Fibroblast of villous mesenchyme (primary cell): ENCODE measurements at places on chromosomes 12 and 14. TPM values are rescaled to one million over a fixed set of nuclear protein-coding genes. Genes with fewer than 3 reads are reported as not detected.

Gene ARG2
- total RNA-seq: 3.9 TPM in 2 replicates

Gene TAS2R31
- 7.3 and 8.4 TPM in 2 replicates for total RNA-seq

Gene KCNH3
- under 0.01 TPM in 2 replicates for total RNA-seq

Gene CLEC2A
- total RNA-seq: not detected in 2 replicates

Gene MARS1
- total RNA-seq: 158 and 244 TPM in 2 replicates

Gene DLK1
- not detected in 2 replicates for total RNA-seq

Gene BCL7A
- 3.9 TPM in 2 replicates for total RNA-seq

Gene IFT43
- total RNA-seq: 37.4 and 51.0 TPM in 2 replicates

Gene MANSC4
- total RNA-seq: not detected in 2 replicates

Gene B4GALNT3
- under 0.01 TPM in 2 replicates for total RNA-seq

Gene PRB2
- not detected in 2 replicates for total RNA-seq

Gene TMEM132C
- not detected in 2 replicates for total RNA-seq

Gene GLS2
- total RNA-seq: under 0.01 TPM in 1 of 2 replicates, not detected in the other

Gene TAS2R20
- total RNA-seq: 5.2 and 5.5 TPM in 2 replicates

Gene MYG1
- total RNA-seq: 30.2 and 39.6 TPM in 2 replicates

Gene SERPINA3
- 0.32 TPM in 1 of 2 replicates, not detected in the other for total RNA-seq

Gene DNAJC22
- 1.7 and 2.6 TPM in 2 replicates for total RNA-seq

Gene KRT7
- 20.6 and 36.7 TPM in 2 replicates for total RNA-seq

Gene RERG
- total RNA-seq: under 0.01 and 0.64 TPM in 2 replicates

Gene CCER1
- not detected in 2 replicates for total RNA-seq

Gene TM9SF1
- total RNA-seq: 64.4 and 96.3 TPM in 2 replicates

Gene GARIN6
- total RNA-seq: not detected in 2 replicates

Gene ARMH4
- 1.6 and 3.0 TPM in 2 replicates for total RNA-seq

Gene PMEL
- 1.3 TPM in 2 replicates for total RNA-seq

Gene FGF6
- not detected in 2 replicates for total RNA-seq

Gene IRAK3
- 2.6 and 3.0 TPM in 2 replicates for total RNA-seq

Gene CABP1
- not detected in 2 replicates for total RNA-seq

Gene MIA2
- total RNA-seq: 14.5 and 21.6 TPM in 2 replicates

Gene INSM2
- total RNA-seq: not detected in 2 replicates

Gene ATN1
- total RNA-seq: 11.3 and 16.4 TPM in 2 replicates

Gene SLC8A3
- total RNA-seq: under 0.01 TPM in 1 of 2 replicates, not detected in the other

Gene CPNE8
- total RNA-seq: 12.6 and 21.2 TPM in 2 replicates

Gene OTUB2
- 0.97 and 1.3 TPM in 2 replicates for total RNA-seq

Gene KIF5A
- 0.86 and 1.3 TPM in 2 replicates for total RNA-seq

Gene ITPK1
- 11.6 and 15.5 TPM in 2 replicates for total RNA-seq

Gene ANGEL1
- 6.8 and 10.4 TPM in 2 replicates for total RNA-seq

Gene RAB15
- total RNA-seq: 3.5 and 4.2 TPM in 2 replicates

Gene SSTR1
- total RNA-seq: 18.7 and 57.9 TPM in 2 replicates

Gene CLEC6A
- not detected in 2 replicates for total RNA-seq

Gene SOS2
- total RNA-seq: 24.5 and 27.2 TPM in 2 replicates

Gene FSCB
- total RNA-seq: under 0.01 TPM in 1 of 2 replicates, not detected in the other

Gene PCK2
- total RNA-seq: 13.0 and 33.2 TPM in 2 replicates
